Ureter (tissue), 1 donor: ENCODE measurements at places on chromosomes 4 and X. TPM values are rescaled to one million over a fixed set of nuclear protein-coding genes. Genes with fewer than 3 reads are reported as not detected.

DNA sequence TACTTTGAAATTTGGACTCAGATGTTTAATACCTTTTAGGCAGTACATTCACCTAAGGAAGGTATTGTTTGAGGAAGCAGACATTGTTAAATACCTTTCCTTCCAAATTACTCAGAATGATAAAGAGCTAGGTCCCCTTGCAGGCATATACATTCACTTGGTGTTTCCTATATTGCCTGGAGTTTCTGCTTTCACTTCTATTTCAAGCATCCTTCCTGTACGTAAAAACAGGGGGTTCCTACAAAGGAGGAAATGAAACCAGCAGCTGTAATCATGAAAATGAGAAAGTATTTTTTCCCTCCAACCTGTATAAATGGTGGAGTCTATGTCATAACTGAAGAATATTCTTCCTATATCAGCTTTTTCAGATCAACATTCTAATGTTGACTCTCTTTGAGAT is 90.4 kb upstream of the RASGEF1B start:
- no peak for DNase-seq

Gene DCLK2
- total RNA-seq = 9.6 TPM

- no peak for DNase-seq
Observed at GRCh38 chr4:108709234-108709633, 53.6 kb downstream of the ETNPPL start.

DNA sequence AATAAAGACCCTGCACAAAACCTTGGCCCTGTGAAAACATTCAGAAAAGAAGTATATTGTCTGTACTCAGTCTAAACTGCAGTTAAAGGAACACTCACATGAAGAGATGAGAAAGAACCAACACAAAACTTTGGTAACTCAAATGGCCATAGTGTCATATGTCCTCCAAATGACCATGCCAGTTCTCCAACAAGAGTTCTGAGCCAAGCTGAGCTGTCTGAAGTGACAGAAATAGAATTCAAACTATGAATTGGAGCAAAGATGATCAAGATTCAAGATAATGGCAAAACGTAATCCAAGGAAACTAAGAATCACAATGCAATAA is 739.3 kb upstream of the NDST4 start:
- DNase-seq = no peak
